Urinary bladder (tissue), 4 donors: ENCODE measurements at places on chromosomes 6 and 20.

GRCh38 chr6:153392156-153392555, 261.1 kb upstream of the RGS17 start:
- no peak for DNase-seq

DNA sequence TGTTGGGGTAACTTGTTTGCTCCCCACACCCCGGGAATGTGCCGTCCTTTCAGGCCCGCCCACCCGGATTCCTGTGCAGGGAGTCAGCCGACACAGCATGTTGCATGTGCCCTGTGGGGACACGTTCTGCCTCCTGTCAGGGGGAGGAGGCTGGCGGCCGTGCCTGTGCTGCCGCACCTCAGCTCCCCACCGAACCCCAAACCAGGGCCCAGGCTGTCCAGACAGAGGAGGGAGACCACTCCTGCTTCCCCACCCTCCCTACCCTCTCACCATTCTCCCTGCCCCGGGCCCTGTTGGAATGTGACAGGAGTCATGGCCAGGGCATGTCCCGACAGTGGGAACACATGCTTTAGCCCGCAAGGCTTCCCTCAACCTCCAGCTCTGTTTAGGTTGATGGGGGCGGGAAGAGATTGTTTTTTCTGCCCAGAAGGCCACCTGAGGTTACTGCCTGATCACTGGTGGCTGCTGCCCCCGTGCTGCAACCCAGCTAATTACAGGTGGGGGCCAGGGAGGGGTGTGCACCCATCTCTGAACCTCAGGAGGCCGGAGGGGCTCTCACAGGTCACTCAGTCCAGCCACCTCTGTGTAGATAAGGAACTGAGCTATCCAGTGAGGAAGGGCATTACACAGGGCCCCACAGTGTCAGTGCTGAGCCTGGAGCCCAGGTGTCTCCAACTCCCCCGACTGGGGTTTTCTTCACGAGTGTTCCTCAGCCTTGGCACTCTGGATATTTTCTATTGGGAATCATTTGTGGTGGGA, 13.6 kb downstream of the LRRC73 start:
- peak; percentile 53 for DNase-seq

DNA sequence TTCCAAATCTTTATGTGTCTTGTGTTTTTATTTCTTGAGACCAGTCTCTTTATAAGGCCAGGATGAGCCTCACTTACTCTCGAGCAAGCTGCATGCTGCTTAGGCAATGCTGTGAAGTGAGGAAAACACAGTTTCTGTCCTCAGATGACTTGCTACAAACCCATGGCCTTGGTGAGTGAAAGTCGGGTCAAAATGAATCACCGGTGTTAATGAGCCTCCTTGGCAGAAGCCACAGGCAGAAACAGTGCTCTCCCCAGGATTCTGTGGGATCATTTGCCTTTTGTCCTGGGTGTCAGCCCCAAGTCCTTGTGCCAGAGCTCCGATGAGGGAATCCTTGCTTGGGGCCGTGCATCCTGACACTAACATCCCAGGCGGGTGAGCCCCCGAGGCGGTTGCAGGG, 482.5 kb downstream of the QKI start:
- DNase-seq: no peak

DNA sequence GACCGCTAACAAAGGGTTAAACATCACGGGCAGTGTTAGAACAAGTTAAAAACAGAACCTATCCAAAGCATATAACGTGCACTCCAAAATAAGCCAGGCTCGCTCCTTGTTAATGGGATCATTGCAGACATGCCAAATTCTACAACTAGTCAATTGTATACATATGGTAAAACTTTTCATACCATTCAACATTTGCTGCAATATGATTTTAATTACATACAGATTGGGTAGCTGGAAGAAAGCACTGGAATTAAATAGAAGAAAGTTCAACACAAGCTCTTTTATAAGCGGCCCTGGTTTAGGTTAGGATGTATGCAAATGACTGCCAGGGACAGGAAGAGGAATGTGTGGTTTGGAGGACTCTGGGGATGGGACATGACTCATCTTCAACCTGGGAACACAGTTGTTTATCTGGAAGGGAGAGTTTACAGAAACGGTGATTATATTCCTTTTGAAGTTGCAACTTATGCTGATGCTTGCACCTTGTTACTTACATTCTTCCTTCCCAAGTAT, 62.5 kb upstream of the TIAM2 start:
- no peak for DNase-seq

- no peak for DNase-seq
Observed at GRCh38 chr20:58177799-58178198, 50.7 kb downstream of the ANKRD60 start.

- no peak for DNase-seq
Observed at GRCh38 chr6:150456466-150456865, 87.7 kb downstream of the IYD start.

- DNase-seq: no peak
Observed at GRCh38 chr6:44126320-44127149, 717 bp downstream of the MRPL14 start.

DNA sequence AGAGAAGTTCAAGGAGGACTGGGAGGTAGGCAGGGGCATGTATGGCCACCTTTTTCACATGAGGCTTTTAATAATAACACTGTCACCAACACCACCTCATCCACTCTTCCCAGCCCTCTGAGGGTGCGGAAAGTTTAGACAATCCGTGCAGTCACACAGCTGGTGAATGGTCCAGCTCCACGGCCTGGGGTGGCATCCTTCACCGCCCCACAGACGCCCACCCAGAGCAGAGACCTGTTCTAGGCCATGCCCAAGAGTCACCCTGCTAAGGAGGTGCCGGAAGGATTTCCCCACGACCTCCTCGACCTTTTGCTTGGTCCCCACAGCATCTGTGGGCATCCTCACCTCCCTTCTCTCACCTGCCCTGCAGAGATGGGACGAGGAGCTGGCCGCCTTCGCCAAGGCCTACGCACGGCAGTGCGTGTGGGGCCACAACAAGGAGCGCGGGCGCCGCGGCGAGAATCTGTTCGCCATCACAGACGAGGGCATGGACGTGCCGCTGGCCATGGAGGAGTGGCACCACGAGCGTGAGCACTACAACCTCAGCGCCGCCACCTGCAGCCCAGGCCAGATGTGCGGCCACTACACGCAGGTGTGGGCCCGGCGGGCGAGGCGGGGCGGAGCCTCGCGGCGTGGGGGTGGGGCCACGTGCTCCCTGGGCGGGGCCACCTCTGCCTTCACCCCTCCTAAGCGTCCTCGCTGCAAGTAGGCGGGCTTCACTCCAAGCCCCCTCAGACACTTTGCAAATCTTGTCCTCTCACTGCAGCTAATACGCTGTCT, 4.4 kb downstream of the PI16 start:
- no peak for DNase-seq

GRCh38 chr6:126531840-126532239, 191.9 kb downstream of the CENPW start:
- no peak for DNase-seq

GRCh38 chr6:121435444-121436069, at the start of gene GJA1:
Gene GJA1 (plus strand): TSS chr6:121435646. CDS start chr6:121446848, 11,202 bp downstream.
- peak; percentile 84 for DNase-seq

DNA sequence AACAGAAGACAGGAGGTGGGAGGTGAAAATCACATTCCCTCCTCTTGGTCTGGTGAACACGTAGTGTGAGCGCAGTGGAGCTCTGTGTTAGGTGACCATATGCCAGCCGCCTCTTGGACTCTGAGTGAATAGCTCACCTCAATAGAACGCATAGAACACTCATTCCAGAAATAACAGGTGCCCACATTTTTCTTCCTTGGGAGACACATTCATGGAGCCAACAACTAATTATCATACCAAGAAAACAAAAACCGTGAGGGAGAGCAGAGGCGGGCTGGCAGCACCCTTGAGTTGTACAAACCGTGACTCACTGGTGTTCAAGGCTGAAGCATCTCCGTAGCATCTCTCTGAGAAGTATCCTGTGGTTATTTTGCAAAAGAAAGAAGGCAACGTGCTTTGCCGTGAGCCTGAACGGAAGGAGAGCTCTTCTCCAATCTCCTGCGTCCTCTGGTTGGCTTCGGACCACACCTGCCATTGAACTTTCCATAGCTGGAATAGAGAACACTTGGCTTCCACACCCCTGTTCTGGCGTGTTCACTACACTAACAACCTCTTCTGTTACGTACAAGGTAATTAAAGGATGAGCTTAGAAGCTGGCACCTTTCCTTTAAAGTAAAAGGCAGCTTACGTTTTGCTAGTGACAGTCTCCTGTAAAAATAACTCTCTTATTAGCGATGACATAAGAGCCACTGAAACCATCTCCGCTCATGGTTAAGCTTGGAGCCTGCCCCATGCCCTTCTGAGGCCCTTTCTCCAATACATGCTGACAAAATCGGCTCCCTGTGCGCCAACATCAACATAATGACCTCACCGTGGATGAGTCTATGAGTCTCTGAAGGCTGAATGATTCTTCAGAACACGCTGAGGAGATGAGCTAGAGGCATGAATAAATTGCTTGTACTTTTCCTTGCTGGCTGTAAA, 30.2 kb upstream of the SGK1 start:
- DNase-seq: no peak

GRCh38 chr20:57573894-57574293, 13.0 kb downstream of the PCK1 start:
- DNase-seq: no peak

- DNase-seq: no peak
Observed at GRCh38 chr6:168057836-168058235, 21.2 kb downstream of the FRMD1 start.

DNA sequence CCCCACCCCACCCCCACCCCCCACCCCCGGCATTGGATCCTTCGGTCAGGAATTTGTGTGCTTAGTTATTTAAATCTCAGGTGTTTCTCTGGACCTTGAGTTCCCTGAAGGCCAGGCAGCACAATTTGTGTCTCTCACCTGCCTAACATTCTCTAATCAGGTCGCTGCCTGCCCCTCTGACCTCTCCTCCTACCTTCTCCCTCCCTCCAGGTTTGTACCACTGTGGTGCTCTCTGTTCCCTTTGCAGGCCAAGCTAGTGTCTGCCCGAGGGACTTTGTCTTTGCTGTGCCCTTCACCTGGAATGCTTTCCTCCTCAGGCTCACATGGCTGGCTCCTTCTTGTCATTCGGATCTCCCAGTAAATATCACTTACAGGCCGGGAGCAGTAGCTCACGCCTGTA, 131.4 kb upstream of the SLC2A12 start:
- no peak for DNase-seq

- no peak for DNase-seq
Observed at GRCh38 chr6:82144852-82145340, 102.6 kb downstream of the IBTK start.

- no peak for DNase-seq
Observed at GRCh38 chr6:155436981-155437749, 18.5 kb downstream of the NOX3 start.

- DNase-seq: no peak
Observed at GRCh38 chr6:99871641-99872040, 122.4 kb downstream of the MCHR2 start.

DNA sequence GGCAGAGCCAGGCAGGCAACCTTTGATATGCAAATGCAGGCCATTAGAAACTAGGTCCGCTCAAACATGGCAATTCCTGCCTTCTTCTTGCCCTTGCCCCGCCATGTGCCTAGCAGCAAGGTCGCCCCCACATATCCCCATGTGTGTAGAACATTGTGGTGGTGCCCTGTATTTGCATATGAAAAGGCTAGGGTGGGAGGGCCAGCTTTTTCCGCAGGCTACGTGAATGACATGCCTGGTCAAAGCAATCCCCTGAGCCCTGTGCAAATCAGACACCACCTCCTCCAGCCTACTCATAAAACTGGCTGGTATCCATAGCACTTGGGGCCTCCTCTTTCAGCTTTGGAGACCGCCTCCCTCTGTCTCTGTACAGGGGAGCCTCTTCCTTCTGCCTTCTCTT, 31.6 kb downstream of the GSTA2 start:
- DNase-seq: no peak

- DNase-seq: no peak
Observed at GRCh38 chr20:46350201-46350985, 42.1 kb upstream of the CDH22 start.

DNA sequence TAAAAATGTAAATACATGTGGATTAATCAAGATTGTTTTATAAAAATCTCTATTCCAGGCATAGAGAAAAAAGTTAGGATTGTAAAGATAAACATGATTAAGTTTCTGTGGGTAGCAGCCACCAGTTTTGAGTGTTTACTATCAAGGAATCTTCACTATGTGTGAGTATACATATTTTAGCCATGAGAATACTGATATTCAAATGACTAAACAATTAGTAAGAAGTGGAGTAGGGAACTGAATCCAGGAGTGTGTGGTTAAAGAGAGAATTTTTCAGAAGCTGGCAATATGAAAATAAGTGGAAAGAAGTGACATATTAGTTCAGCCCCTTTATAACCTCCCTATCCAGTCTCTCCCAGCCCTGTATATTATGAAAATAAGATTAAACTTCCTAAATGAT, 10.3 kb downstream of the ELOVL2 start:
- DNase-seq: no peak

DNA sequence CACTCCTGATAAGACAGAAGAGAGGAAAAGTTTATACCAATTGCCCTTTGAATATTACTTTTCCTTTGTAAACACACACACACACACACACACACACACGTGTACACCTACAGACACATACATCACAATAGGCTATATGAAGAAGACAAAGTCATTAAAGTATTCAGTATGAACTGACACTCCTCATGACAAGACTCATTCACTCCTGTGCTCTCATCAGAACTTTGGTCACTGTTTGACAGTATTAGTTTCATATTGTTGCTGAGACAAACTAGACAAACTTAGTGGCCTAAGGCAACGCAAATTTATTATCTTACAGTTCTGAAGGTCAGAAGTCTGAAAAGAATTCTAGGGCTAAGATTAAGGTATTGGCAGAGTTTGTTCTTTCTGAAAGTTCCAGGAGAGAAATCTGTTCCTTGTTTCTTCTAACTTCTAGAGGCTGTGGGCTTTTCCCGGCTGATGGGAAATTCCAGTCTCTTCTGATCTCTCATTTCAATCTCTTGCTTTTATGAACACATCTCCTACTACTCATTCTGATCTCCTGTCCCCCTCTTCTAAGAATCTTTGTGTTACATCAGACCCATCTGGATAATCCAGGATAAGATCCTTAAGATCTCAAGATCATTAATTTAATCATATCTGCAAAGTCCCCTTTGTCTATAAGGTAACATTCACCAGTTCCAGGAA, 171.3 kb downstream of the HACE1 start:
- DNase-seq: no peak

DNA sequence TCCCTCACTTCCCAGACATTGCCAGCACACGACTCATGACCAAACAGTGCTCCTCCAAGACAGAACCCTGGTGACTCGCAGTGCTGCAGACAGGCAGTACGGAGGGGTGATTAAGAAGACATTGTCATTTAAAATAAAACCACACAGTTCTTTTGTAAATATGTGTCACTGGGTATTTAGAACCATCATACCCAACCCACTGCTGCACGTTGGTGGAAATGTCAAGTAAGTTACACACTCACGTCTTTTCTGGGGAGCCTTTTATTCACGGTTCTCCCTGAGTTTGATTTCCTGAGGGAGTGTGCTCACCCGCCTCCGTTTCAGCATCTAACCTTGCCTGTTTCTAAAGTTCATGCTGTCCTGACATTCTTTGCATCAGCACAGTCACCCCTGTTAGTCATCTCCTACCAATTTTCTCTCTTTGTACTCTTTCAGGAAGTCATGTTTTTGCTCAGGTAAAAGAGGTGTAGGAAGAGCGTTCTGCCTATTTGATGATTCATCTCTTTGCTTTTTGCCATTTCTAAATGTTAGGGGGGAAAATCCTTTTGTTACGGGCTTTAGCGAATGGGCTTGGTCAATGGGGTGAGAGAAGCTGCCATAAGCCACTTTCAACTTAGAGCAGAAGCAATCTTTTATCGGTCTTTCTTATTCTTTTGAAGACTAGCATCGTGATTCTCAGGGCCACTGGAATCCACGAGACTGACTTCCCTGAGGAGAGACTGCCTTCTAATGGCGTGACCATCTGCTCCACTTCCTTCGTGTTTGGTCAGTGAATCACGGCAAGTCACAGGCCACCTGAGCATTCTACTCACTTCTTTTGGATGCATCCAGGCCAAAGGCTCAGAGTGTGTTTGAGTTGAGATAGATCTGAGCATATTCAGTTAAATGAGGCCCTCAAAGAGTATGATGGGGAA, 512.8 kb upstream of the JARID2 start:
- DNase-seq: no peak
